ENCODE measurements at places on chromosomes 12 and 14. TPM values are rescaled to one million over a fixed set of nuclear protein-coding genes. Genes with fewer than 3 reads are reported as not detected.

- no peak overlapping the region for H3K27ac ChIP-seq
- H3K4me1 ChIP-seq, result peaks cover 3% of the 10 kb centered on the region
- no peak for DNase-seq
- no peaks in the 10 kb centered on the region for H3K27me3 ChIP-seq
Observed at GRCh38 chr14:89858089-89858488, 96.4 kb downstream of the EFCAB11 start.

DNA sequence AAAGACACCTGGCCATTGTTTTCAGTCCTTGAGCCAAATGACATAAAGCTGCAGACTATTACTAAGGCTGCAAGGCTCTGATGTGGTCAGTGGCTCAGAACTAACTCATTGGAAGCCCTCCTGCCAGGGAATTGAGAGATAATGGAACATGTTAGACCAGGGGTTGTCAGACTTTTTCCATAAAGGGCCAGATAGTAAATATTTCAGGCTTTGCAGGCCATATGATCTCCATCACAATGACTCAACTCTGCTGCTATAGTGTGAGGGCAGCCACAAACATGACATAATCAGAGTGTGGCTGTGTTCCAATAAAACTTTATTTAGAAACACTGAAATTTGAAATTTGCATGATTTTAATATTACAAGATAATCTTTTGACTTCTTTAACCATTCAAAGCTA, 140.3 kb downstream of the TMEM30B start:
- H3K36me3 ChIP-seq, result no peaks in the 10 kb centered on the region
- no peaks in the 10 kb centered on the region for H3K27me3 ChIP-seq
- no peak overlapping the region for H3K4me3 ChIP-seq
- peak; percentile 60 for DNase-seq

- H3K27ac ChIP-seq, result no peak overlapping the region
- H3K4me3 ChIP-seq, result no peak overlapping the region
- H3K4me1 ChIP-seq, result no peaks in the 10 kb centered on the region
Observed at GRCh38 chr14:30791522-30792351, 82.6 kb upstream of the COCH start.

The MAP1LC3B2 gene
- 0.71 TPM for total RNA-seq

The ERBB3 gene
- 126 TPM for total RNA-seq

DNA sequence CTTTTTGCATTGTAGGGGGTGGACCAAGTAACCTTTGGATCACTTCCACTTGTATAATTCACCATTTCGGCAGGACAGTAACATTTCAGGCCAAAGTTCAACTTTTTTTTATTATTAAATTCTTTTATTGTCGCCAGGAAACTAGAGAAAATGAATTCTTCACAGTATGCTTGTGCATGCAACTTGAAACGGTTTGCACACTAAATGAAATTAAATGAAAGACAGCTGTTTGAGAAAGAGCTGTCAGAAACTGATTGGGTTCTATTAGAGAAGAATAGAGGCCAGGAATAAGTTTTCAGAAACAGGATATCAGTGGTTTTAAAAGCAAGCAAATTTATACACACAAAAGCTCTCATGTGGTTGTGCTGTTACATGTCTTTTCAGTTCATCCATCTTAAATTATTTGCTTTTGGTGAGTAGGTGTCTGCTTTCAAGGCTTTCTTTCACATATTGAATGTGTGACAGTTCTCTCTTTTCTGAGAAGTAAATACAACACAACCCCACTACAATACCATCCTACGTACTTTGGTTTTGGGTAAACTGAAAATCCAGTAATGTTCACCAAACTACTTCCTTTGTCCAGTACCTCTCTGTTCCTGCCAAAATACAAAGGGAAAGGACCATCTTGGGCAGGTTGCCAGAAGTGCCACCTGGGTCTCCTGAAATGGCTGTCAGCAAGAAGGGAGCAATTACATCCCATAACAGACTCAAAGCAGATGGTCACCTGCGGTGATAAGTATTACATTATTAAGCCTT, 291.7 kb downstream of the RAD51B start:
- peak overlapping the region; percentile 80 for H3K27ac ChIP-seq
- peak; percentile 84 for DNase-seq
- no peaks in the 10 kb centered on the region for H3K36me3 ChIP-seq
- peaks cover 13% of the 10 kb centered on the region for H3K4me1 ChIP-seq
- H3K4me3 ChIP-seq, result no peak overlapping the region

DNA sequence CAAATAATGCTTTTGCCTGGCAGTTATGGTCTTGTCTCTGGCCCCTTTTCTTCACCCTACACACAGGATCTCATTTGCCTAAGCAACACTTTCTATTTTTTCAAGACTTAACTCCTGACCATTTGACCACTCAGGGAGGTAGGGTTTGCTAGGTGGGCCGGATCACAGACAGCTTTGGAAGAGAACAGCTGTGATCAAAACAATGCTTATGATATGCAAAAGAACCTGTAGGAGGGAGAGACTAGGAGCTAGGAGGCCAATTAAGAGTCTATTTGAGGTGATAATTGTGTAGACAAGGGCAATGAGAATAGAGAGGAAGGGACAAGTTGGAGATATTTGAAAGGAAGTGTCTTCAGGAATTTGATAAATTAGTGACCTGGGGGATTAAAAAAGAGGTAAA, 12.3 kb upstream of the DACT1 start:
- DNase-seq, result no peak
- no peaks in the 10 kb centered on the region for H3K4me1 ChIP-seq
- no peak overlapping the region for H3K27ac ChIP-seq
- H3K36me3 ChIP-seq, result no peaks in the 10 kb centered on the region

GRCh38 chr14:68408680-68409079, 384.2 kb downstream of the ZFP36L1 start:
- no peaks in the 10 kb centered on the region for H3K27me3 ChIP-seq
- H3K4me3 ChIP-seq, result no peak overlapping the region
- DNase-seq, result no peak
- H3K27ac ChIP-seq, result no peak overlapping the region
- H3K4me1 ChIP-seq, result peaks cover 6% of the 10 kb centered on the region
- H3K36me3 ChIP-seq, result no peaks in the 10 kb centered on the region
